ENCODE measurements at places on chromosomes 2 and 18.

DNA sequence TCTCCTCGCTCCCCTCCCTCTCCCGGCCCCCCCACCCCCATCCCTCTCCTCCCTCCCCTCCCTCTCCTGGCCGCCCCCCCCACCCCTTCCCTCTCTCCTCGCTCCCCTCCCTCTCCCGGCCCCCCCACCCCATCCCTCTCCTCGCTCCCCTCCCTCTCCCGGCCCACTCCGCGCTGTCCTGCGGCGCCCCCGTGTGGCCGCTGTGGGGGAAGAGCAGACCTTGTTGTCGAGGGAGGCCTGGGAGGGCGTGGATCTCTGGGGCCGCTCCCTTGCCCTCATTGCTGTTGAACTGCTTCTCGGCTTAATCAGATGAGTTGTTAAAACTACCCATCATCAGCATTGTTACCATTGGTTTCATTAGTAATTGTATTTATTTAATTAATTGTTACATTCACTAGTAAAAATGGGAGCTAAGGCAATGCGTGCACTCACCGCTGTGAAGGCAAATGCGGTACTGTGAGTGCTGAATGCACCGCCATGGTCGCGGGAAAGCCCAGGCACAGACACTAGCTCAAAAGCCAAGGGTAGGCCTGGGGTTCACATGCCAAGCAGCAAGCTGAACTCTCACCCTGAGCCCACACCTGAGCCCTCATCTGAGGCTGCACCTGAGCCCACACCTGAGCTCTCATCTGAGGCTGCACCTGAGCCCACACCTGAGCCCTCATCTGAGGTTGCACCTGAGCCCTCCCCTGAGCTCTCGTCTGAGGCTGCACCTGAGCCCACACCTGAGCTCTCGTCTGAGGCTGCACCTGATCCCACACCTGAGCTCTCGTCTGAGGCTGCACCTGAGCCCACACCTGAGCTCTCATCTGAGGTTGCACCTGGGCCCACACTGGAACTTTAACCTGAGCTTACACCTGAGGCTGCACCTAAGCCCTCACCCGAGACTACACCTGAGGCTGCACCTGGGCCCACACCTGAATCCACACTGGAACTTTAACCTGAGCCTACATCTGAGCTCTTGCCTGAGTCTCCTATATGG, 8.8 kb downstream of the RTP5 start:
- peak; percentile 82 for DNase-seq

- DNase-seq = no peak
These were observed 232.3 kb upstream of the MYT1L start for GRCh38 chr2:2563309-2563860.

DNA sequence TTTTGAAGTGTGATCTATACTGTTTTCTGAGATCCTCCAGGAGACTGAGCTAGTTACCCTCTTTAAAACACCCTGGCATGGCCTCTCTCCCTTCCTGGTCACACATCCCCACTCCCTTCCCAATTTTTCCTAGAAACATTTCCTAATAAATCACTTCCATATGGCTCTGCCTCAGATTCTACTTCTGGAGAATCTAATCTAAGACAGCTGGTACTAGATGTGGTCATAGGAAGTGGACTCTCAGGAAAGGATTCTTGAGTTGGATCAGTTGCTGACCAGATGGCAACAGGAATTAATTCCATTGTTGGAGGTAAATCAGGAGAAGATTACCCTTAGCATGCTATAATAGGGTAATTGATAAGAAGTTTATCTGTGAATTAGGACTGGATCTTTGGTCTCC, 310.5 kb downstream of the SATB2 start:
- DNase-seq = no peak

DNA sequence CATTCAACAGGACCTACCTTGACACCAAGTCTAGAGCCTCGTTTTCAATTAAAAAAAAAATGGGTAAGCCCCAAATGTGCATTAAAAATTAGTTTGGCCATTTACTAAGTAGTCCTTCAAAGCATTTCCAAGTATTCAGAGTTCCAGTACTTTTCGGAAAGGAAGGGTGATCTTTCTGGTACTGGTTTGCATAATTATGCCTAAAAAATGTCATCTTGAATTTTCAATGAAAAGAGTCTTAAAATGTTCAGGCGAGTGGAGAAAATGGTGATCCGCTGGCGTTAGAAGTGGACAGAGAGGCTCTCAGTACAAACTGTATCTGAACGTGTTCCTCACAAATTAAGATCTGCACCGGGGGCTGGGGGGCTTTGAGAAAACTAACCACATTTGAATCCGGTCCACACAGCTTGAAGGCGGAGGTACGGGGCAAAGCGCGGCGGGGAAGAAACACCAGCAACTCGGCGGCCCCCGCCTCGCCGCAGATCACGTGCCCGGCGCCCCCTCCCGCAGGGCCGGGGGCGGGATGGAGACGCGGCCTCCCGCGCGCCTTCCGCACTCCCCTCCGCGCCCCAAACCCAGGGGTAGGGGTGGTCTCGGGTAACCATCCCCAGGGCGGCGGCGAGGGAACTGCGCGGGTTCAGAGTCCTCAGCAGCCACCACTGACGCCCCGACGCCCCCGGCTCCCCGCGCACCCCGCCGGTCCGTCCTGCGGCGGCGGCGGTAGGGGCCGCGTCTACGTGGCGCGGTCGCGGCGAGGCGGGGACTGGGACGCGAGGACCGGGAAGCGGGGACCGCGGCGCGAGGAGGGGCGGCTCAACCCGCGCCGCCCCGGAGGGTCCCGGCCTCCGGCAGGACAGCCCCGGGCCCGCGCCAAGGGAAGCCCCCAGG, 564 bp downstream of the LPIN2 start:
- DNase-seq = no peak

DNA sequence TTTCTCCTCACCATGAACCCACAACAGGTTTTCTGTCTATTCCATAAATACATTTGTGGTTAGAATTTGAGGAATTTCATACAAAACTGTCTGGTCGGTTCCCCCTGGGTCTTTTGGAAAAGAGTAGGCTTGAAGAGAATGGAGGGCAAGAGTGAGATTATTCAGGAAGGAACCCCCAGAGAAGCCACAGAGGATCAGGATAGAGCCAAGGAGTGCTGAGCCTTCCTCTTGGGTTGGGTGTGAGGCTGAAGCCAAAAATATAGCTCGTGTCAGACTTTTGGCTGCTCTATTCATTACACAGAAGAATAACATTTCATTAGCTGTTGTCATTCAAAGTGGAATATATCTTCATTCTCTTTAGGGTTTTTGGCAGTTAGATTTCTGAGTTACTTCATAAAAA, 45.9 kb upstream of the YES1 start:
- no peak for DNase-seq

- no peak for DNase-seq
These were observed 662.9 kb downstream of the ZEB2 start for GRCh38 chr2:143856978-143857377.

DNA sequence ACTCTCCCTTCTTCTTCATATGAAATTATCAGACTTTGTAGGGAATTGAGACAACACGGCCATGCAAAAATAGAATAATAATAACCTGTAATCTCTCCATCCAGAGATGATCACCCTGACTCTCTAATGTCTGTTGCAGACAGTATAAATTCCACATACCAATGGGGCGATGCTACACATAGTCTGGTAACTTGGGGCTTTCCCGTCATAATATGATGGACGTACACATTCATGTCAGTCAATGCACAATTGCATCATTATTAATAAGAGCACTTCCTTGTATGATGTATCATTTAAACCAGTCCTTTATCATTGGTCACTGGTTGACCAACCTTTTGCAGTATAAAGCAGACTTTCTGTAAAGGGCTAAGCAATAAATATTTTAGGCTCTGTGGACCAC, 39.5 kb upstream of the SCLY start:
- DNase-seq = no peak

DNA sequence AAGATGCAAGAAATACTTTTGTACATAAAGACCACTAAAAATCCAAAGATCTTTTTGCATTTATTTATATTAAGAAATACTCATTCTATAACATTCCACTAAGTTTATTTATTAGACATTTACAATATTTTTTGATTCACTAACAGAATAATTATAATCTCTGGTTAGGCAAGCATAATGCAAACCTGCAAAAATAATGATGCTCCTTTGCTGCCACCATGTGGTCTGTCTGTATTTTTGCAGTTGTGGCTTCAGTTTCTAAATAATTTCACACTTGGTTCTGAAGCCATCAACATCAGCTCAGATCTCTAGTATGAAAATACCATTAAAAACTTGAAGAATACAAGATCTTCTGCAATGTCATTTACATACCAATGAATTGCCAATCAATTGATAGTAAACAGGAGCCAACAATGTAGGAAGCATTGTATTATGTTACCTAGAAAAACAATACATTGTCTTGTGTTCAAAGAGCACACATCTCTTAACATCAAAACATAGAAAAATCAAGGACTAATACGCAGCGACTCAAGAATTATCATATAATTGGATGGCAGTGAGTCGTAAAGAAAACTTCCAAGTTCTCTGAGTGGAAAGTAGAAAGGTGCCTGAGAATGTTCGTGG, 28.8 kb upstream of the WDR75 start:
- DNase-seq = peak; percentile 43

GRCh38 chr18:26421503-26421902, 126.8 kb downstream of the KCTD1 start:
- no peak for DNase-seq

- no peak for DNase-seq
These were observed 27.3 kb upstream of the NRP2 start for GRCh38 chr2:205654878-205655605.

DNA sequence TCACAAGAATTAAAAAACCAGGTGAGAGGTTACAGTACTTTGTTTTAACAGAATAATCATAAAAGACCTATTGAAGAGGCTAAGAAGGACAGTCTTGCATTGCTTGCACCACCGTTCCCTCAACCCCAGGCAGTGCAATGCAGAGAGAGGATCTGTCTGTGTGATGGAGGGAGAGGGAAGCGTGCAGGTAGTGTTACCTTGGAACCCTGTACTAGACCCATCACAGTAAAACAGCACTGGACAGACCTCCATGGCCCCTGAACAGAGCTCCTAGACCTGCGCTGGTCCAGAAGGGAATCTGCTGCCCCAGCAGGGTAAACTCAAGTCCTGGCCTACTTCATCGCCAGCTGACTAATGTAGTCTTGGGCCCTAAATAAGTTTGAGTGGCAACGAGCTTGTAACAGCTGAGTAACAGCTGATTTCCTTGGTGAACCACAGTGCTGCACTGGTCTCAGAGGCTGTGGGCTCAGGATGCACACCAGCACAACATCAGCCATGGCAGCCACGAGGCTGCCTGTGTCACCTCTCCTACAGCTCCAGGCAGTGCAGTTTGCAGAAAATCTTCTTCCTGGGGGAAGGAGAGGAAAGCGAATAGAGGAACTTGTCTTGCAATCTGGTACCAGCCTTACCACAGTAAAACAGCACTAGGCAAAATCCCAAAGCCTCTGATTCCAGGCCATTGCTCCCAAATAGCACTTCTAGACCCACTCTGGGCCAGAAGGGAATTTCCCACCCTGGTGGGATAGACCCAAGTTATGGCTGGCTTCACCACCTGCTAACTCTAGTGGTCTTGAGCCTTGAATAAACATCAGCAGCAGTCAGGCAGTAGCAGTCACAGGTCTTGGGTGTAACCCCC, 417.2 kb downstream of the CDH7 start:
- DNase-seq = no peak

- DNase-seq = no peak
These were observed 294.8 kb downstream of the PTGR3 start for GRCh38 chr18:74914052-74914591.

DNA sequence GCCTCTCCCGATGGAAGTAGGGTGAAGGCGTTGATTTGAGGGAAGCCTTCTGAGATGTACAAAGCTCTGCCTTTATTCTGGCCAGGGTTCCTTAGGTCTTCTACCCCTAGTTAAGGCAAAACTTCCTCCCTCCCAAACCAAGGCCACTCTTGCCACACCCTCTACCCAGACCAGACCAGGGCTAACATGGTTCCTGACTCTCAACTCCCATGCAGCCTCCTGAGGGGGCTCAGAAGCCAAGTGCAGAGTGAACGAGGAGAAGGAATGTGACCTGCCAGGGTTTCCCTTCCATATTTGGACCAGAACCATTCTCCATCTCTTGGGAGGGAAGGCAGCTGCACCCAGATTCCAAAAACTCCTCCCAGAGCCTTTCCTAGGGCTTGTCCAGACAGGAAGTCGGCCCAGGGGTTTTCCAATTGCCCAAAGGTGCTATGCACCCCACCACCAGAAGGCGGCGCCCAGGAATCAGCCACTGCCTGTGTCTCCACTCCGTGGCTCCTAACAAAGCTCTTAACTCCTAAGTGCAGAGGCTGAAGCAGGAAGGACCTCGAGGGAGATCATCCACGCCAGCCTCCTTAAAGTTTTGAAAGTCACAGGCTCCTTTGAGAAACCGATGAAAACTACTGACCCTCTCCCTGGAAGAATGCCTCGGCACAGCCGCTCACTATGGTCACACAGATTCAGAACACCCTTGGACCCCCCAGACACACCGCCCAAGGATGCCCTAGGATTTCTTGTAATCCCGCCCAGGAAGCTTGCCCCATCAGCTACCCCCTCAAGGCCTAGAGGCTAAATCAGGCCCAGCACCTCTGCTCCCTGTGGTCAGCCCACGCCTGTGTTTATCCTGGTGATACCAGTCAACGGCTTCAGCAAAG, 157.8 kb downstream of the SMAD2 start:
- DNase-seq = peak; percentile 57

DNA sequence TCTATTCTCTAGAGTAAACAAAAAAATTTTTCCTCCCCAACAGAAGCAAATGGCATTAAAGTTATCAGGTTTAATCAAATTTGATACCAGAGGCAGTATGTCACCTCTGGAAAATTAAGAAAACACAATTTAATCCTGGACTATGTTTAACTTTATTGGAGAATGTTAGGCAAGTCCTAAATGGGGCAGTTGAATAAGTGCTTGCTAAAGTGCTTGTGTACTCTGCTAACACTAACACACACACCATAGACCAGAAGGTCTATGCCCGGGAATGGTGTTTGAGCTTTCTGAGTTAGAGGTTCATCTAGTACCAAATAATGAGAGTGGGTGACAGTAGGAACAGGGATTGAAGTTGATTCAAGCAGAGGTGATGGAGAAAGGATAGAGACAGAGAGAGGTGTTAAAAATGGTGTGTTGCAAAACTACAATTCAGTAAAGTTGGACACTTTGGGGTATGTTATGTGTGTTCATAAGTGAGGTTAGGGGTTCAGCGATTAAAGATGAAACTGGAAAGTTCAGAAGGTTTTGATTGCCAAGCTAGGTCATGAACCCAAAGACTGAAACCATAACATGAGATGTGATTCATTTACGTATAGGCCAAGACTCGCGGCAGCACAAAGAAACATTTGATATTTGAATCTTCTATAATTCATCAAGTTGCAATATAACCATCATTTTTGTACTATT, 40.5 kb upstream of the PEX13 start:
- DNase-seq = peak; percentile 51

- no peak for DNase-seq
These were observed 298.3 kb downstream of the RBM43 start for GRCh38 chr2:150963336-150963735.

GRCh38 chr2:15145919-15146318, 415.2 kb downstream of the NBAS start:
- no peak for DNase-seq

- no peak for DNase-seq
These were observed 14.1 kb upstream of the ZDBF2 start for GRCh38 chr2:206260188-206261012.

GRCh38 chr18:35174093-35174731, 66.6 kb upstream of the ZNF397 start:
- peak; percentile 19 for DNase-seq

- no peak for DNase-seq
These were observed 21.8 kb downstream of the SFTPB start for GRCh38 chr2:85646166-85646565.

- no peak for DNase-seq
These were observed 84.9 kb downstream of the BCL11A start for GRCh38 chr2:60468382-60469085.
